Activated CD8-positive, alpha-beta memory T cell treated with anti-CD3 and anti-CD28 coated beads, Interleukin-2, amount 50 U/mL, for 48 hours (primary cell): ENCODE measurements at places on chromosomes 11 and 22.

GRCh38 chr11:65213322-65214211 lies 31.8 kb downstream of the CAPN1 start:
- peak; percentile 63 for DNase-seq

- DNase-seq, result no peak
Observed at GRCh38 chr11:109019342-109019936, 354.6 kb downstream of the DDX10 start.

DNA sequence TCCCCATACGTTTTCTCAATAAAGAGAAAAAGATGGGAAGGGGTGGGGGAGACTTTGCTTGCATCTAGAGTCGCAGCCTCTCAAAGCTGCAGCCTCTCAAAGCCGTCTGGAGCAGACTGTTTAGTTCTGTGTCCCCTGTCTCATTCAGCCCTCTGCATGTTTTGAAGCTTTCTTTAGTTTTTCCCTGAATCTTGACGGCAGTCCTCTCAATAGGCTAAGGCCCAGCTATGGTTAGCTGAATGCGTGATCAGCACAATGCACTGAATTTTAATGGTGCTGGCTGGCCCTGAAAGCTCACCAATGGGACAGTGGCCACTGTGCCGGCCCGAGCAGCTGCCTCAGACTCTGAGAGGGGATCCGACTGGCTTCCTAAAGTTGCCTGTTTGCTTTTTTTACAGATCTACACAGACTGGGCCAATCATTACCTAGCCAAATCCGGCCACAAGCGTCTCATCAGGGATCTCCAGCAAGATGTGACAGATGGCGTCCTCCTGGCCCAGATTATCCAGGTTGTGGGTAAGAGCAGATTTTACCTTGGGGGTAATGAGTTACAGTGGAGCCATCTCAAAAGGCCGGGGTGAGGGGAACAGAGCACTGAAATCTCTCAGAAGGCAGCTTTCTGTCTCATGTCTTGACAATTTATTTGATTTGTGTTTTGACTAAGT lies 119.6 kb downstream of the NAV2 start:
- DNase-seq, result no peak

- no peak for DNase-seq
Observed at GRCh38 chr11:85307366-85307765, 319.8 kb downstream of the DLG2 start.

DNA sequence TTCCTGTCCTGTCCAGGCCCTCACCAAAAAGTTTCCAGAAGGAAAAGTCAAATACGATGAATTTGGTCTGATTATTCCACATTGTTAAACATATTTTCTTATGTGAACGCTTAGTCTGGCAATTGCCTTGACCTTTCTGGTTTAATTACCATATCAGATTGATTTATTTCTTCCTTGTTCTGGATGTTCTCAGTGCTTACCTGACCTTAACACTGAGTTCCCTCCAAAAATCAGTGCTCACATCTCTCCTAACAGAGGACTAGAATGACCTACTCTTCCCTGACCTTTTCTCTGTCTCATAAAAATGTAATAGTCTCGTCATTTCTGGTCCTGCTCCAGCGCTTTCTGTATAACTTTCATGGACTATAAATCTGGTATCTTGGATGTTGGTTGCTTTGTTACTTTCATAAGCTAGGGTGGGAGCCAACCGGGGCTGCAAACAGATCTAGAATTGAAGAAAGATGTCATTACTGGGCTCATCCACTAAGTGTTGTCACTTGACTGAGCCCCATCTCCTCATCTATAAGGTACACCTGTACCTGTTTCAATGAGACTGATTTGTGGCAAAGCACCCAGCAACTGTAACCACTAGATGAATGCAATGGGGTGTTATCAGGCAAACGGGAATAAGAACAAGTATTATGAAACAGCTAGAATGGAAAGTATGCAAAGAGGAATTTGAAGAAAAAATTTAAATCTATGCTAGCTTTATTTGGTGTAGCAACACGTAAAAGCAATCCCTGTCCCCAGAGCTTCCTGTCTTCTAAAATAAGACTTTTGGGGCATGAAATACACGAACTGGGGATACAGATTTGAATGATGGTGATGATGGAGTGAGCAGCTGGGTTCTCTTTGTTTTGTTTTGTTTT lies 2.4 kb downstream of the FADS2 start:
- DNase-seq, result no peak

GRCh38 chr22:38228873-38229740 lies 27.3 kb downstream of the MAFF start:
- DNase-seq, result no peak

GRCh38 chr11:1515082-1516060 lies 28.8 kb upstream of the MOB2 start:
- peak; percentile 96 for DNase-seq

GRCh38 chr22:36194971-36195370 lies 6.6 kb downstream of the APOL4 start:
- no peak for DNase-seq

GRCh38 chr11:78295347-78295746 lies 106.6 kb downstream of the USP35 start:
- DNase-seq, result no peak

DNA sequence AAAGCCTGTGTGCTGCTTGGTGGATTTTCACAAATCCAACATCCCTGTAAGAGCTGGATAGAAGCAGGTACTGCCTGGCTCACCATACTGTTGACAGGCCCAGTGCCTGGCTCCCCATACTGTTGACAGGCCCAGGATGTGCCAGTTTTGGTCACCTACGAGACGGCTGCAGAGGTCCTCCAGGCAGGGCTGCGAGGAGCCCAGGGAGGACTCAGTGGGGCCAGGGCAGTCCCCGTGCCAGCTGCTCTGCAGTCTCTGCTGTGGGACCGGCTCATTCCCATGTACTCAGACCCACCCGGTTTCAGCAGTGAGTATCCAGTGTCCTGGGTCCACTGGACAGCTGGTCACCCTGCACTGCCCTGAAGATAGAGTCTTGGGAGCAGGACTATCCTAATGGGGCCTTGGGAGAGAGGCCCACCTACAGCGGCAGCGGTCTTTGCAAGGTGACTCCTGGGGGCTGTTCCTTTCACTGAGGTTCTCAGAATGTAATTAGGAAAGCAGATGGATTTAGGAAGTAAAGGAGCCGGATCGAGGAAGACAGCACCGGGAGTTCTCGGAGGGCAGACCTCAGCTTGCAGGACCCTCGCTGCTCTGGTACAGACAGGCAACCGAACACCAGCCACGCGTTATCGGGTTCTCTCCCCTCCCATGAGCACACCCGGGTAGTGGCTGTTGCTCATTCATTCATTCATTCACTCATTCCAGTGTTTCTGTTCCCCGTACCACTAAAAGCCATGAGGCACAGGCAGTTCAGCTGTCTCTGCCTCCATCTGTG lies 106.1 kb downstream of the CTTN start:
- DNase-seq, result no peak

DNA sequence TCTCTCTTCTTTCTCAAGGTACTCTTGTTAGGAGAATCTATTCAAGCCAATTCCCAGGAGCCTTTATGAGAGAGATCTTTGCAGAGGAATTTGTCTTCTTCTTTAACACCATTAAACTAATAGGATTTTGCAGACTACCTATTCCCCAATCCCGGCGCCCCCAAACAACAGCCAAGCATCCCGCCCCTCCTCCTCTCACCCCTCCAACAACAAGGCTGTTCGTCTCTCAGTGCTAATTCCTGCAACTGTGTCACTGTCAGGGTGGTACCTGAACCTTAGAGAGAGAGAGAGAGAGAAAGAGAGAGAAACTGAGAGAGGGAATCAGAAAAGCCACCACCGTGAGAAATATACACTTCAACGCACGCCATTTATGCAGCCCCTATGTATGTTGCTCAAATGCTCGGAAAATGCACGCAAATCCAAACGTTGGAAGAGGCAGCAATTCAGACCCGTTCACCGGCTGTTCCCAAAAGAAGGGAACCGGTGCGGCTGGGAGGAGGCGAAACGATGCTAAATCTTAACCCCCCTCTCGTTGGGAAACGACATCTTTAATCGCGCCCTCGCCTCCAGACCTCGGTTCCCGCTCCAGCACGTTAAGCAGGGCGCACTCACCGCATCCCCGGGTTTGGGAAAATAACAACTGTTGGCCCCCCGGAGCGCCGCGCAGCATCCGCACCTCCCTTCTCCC lies 961 bp downstream of the KCNA4 start:
- DNase-seq, result no peak

DNA sequence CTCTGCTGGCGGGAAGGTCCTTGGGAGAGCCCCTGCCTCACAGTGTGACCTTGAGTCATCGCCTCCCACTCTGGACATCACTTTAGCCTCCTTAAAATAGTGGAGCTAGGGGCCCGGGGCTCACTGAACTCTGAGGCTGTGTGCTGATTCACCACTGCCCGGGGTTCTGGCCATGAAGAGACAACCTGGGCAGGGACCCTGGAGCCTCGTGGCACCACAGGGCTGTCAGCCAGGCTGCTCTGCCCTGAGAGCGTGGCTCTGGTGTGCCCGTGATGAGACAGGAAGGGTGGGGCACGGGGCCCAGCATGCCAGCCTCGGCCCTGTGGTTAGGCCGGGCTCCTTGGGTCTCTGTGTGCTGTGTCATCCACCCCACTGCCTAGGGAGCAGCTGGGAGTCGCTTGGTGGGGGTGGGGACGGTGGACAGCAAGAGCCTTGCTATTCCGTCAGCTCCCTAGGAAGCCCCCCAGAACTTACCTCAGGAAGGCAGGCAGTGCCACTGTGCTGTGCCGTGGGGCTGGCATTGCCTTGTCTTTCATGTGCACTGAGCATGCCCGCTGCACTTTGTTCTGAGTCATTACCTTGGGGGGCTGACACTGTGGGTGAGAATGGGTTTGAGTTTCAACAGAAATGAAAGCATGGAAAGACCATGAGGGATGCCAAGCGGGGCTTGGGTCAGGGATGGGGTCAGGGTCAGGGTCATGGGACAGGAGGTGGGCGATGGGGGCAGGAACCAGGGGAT lies 31.7 kb downstream of the TPCN2 start:
- no peak for DNase-seq

- no peak for DNase-seq
Observed at GRCh38 chr11:119297938-119298337, 19.0 kb downstream of the MCAM start.

- DNase-seq, result no peak
Observed at GRCh38 chr11:105448703-105449079, 161.2 kb upstream of the GRIA4 start.

- DNase-seq, result peak; percentile 94
Observed at GRCh38 chr22:37745548-37746365, 48.9 kb downstream of the TRIOBP start.

DNA sequence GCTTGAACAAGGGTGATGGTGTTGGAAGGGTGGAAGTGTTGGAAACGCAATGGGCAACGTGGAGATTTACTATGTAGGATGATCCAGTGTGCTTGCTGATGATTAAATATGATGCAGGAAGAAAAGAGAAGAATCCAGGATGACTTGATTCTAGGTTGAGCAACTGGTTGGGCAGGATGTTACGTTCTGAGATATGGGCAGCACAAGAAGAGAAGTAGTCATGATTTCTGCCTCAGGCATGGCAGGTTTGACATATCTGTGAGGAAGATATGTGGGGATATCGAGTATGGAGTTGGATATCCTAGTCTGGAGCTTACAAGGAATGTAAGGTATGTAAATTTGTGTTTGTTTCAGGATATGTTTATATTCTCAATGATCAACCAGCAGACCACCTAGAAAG lies 1.9 kb downstream of the OR52K1 start:
- no peak for DNase-seq

- DNase-seq, result no peak
Observed at GRCh38 chr11:61731952-61732675, 20.3 kb upstream of the MYRF start.

DNA sequence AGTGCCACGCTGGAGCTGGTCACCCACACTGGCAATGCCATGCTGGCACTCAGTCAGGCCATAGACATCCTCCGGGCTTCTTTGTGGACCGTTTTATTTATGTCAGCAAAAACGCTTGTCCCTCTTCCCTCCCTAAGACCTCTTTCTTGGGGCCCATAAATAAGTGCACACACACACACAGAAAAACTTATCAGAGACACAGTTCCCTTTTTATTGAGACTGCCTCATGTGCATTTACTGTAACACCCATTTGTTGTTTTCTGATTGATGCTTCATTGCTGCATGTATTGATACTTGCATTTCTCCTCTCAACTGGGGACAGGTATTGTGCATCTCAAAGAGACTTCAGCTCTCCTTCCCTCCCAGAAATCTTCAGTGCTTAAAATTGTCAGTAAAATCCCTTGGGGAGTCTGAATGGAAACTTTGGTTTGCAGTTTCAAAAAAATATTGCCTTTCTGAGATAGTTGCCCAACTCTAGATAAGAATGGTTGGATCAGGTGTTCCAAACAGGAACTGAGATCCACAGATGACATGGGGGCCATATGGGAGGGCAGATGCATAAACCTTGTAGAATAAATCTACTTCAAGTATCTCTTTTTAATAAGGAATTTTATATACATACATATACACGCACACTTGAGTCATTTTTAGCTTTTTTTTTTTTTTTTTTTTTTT lies 50.9 kb downstream of the PPP2R1B start:
- no peak for DNase-seq

DNA sequence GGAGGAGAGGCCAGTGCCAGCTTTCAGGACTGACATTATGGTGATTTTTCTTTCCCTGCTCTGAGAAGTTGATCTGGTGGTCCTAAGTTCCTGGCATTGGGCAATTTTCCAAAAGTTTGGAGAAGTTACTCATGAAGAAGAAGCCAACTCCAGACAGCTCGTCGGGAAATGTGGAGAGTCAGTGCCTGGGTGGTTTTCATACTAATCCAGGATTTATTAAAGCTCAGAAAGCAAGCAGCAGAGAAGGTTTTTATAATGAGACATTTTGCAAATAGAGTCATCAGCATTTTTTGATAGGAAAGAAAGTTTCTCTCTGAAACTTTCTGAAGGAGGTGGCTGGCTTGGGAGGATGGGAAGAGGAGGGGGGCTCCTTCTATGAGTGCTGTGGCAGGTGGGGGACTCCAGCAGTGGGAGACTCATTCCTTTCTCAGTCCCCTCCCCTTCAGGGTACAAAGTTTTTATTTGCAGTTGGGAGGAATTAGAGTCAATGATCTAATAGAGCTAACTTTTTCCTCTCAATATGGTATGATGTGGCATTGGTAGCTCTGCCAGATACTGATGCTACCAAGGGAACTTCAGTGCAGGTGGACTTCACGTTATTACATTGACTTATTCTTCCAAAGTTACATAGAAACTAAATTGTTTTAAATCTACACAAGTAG lies 55.4 kb downstream of the LIF start:
- DNase-seq, result no peak

DNA sequence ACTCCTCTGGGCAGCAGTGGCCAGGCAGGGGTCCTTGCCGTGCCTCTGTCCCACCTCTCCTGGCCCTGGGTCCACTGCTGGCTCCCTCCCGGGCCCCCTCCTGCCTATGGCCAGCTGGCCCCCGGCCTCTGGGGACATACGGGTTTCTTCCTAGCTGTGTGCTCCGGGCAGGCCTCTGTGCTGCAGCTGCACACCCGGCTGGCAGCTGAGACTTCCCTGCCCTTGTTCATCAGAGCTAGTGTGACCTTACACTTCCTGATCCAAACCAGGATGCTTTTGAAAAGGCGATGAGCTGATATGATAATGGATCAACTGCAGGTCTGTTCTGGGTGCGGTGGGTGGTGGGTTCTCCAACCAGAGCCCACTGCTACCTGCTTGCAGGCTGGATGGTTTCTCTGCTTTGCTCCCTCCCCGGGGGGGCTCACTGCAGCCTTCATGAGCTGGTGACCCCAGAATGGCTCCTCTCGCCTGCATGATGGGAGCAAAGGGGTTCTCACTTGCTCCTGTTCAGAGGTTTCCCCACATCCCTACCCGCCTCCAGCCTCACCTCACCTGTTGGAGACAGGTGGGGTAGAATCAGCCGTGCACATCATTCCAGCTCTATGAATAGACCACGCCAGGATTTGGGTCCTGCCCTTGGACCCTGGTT lies 13.3 kb downstream of the B3GAT1 start:
- DNase-seq, result no peak

- DNase-seq, result peak; percentile 81
Observed at GRCh38 chr11:64358907-64359711, at the start of gene RPS6KA4. Gene RPS6KA4 (plus strand): TSS chr11:64359162. CDS start chr11:64359236, 74 bp downstream.

GRCh38 chr11:17354601-17354991 lies 3.0 kb downstream of the NCR3LG1 start:
- DNase-seq, result peak; percentile 68
